ENCODE measurements at places on chromosomes 2 and 18.

- no peak overlapping the region for H3K4me3 ChIP-seq
- DNase-seq, result no peak
- H3K4me1 ChIP-seq, result no peaks in the 10 kb centered on the region
- H3K36me3 ChIP-seq, result no peaks in the 10 kb centered on the region
- H3K27me3 ChIP-seq, result no peaks in the 10 kb centered on the region
- no peak overlapping the region for H3K27ac ChIP-seq
Observed at GRCh38 chr2:161116509-161116908, 43.7 kb upstream of the TANK start.

- no peak overlapping the region for H3K4me3 ChIP-seq
- no peaks in the 10 kb centered on the region for H3K36me3 ChIP-seq
- H3K4me1 ChIP-seq, result no peaks in the 10 kb centered on the region
Observed at GRCh38 chr18:22504251-22505030, 86.7 kb upstream of the CTAGE1 start.

DNA sequence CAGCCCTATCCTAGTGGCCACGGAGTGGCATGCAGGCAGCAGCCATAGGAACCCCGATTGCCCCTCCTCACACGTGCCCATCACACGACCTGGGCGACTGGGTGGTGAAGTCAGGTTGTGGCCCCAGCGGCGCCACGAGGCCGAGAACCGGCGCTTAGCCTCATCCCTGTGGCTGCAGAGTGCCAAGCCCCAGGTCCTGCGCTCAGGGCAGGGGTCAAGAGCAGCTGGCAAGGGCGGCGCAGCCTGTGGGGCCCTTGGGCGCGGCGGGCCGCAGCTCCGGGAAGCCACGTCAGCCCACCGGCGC, 73.3 kb downstream of the RPIA start:
- H3K4me1 ChIP-seq, result peaks cover 14% of the 10 kb centered on the region
- peaks cover 16% of the 10 kb centered on the region for H3K27me3 ChIP-seq
- no peaks in the 10 kb centered on the region for H3K36me3 ChIP-seq
- H3K27ac ChIP-seq, result no peak overlapping the region
- no peak overlapping the region for H3K4me3 ChIP-seq

DNA sequence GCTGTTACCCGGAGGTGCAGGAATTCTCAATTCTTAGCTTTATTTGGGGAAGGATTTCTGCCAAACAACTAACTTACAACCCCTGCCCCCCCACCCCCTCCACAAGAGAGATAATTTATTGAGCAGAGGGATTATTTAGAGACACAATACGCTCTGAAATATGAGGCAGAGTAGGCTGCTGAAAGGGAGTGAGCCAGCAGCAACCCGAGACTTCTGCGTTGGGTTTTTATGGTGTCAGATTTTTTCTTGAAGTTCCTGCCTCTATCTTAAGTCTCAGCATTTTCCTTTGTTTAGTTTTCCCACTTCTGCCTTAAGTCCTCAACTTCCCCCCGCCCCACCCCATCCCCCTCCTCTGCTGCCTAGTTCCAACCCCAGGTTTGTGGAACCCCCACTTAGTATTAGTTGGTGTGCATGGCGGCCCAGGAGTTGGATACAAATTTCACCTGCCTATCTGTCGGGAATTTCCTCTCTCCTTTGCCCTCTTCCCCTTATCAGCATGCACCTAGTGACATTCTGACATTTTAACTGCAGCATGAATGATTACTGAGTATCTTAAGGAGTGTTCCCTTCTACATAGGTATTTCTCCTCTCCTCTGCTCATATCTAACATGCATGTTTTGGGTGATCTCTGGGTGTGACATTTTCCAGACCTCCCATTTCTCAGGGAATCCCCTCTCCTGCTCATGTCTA, 1635.9 kb upstream of the LRRTM1 start:
- H3K4me3 ChIP-seq, result no peak overlapping the region
- no peaks in the 10 kb centered on the region for H3K27me3 ChIP-seq
- H3K27ac ChIP-seq, result no peak overlapping the region
- H3K4me1 ChIP-seq, result no peaks in the 10 kb centered on the region

DNA sequence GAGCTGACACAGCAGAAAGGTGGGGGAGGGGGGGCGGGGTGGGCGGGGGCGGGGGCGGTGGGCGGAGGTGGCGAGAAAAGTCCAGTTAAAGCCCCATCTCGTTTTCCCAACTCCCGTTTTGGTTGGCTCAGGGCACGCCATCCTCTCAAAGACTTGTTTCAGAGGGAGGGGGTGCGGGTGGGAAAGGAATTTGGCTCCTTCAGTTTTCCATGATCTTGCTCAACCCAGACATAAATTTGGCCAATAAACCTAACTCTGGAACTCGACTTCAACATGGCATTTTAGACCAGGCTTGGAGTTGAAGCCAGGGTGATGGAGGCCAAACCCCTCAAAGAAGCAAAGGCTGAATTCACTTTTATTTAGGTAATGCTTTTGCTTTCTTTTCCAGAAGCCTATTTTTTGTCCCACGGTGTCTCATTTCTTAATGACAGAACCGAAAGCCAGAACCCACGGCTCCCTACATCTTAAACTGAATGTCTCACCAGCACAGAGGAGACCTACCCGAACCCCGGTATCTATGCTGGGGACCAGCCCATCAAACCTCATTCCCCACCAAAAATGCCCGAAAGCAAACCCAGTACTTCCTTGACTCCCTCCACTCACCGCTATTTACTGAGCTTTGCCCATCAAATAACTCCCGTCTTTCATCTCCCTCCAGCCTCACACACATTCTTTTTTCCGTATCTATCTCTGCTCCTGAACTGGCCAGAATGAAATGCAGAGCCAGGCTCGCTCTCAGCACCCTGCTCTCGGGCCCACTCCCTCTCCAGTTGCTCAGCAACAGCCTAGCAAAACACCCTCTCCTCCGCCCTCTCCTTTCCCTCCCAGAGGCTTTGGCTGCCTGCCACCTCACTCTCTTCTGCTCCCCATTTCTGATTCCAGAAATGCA, 4.3 kb downstream of the IGFBP5 start:
- H3K27me3 ChIP-seq, result peaks cover 72% of the 10 kb centered on the region
- H3K36me3 ChIP-seq, result no peaks in the 10 kb centered on the region
- no peak overlapping the region for H3K27ac ChIP-seq
- peaks cover 38% of the 10 kb centered on the region for H3K4me1 ChIP-seq
- peak; percentile 28 for DNase-seq
- no peak overlapping the region for H3K4me3 ChIP-seq

GRCh38 chr2:28659127-28659526, 92.5 kb upstream of the PPP1CB start:
- no peak for DNase-seq
- H3K4me3 ChIP-seq, result no peak overlapping the region
- H3K27ac ChIP-seq, result no peak overlapping the region
- peaks cover 13% of the 10 kb centered on the region for H3K4me1 ChIP-seq

DNA sequence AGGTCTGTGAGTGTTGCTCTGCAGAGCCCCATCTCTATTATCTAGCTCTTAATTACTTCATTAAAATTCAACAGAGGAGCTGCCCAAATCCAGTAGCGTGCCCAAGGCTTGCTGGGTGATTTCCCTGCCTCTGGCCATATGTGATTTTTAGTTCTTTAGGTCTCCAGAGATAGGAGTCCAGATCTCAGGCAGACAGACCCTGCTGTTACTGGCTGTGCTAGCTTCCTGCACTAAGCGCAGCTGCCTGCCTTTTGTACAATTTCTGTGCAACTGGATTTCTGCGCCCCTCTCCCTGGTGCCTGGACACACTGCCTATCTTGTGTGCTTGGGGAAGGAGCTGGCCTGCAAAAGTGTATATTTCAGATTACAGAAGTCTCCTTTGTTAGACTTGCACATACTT, 136.5 kb downstream of the TDRD15 start:
- no peaks in the 10 kb centered on the region for H3K27me3 ChIP-seq
- H3K4me3 ChIP-seq, result no peak overlapping the region
- no peak overlapping the region for H3K27ac ChIP-seq
- H3K36me3 ChIP-seq, result no peaks in the 10 kb centered on the region
- H3K4me1 ChIP-seq, result no peaks in the 10 kb centered on the region

- no peaks in the 10 kb centered on the region for H3K4me1 ChIP-seq
- H3K4me3 ChIP-seq, result no peak overlapping the region
- DNase-seq, result no peak
- no peak overlapping the region for H3K27ac ChIP-seq
Observed at GRCh38 chr2:165682546-165682945, 111.5 kb downstream of the GALNT3 start.

DNA sequence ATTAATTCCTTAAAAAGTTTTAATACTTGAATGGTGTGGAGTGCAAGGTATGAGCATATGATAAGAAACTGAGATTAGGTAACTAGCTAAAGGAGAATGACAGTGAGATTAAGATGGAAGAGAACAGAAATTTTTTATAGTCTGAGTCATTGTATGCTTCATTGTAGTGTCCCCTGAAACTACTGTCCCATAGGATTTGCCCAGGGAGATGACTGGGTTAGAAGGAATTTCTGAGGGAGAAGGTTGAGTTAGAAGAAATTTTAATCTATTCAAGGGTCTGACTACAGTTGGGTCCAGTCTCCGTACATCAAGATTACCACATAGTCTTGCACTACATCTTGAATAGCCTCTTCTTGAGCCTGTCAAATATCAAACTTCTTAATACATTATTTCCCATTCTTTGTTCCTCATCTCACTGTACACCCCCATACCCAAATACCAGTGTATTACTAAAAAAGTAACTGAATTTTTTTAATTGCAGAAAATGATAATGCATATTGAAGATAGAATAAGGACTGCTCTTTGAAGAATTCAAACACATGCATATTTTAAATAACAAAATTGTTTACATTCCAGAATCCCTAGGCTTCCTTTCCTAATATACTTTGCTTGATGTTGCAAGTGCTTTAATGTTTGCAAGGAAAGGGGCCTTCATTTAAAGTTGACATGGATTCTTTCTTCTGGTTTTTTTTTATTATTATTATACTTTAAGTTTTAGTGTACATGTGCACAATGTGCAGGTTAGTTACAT, 314.3 kb upstream of the COL3A1 start:
- no peaks in the 10 kb centered on the region for H3K36me3 ChIP-seq
- H3K27ac ChIP-seq, result no peak overlapping the region
- no peaks in the 10 kb centered on the region for H3K27me3 ChIP-seq
- no peak for DNase-seq
- H3K4me1 ChIP-seq, result no peaks in the 10 kb centered on the region

GRCh38 chr2:134717286-134718022, 1.3 kb downstream of the TMEM163 start:
- H3K36me3 ChIP-seq, result no peaks in the 10 kb centered on the region
- H3K27me3 ChIP-seq, result peaks cover 37% of the 10 kb centered on the region
- H3K27ac ChIP-seq, result no peak overlapping the region
- DNase-seq, result no peak

DNA sequence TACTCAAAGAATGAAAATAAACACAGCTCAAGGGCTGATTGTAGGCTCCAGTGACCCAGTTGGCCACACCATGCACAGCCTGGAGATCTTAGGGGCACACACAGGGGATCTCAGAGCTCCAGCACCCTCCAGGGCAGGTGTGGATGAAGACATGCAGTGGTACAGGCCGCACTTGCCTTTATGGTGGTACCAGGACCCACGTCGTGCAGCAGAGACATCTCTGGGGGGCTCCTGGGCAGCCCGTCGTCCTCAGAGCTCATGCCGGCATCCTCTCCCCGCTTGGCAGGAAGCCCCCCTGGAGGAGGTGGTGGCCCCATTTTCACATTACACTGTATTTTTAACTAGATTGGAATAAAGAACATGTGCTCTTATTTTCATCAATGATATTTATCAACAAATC, 101.2 kb upstream of the MGAT4A start:
- H3K4me1 ChIP-seq, result peaks cover 73% of the 10 kb centered on the region
- H3K27me3 ChIP-seq, result no peaks in the 10 kb centered on the region
- no peak overlapping the region for H3K4me3 ChIP-seq
- no peak overlapping the region for H3K27ac ChIP-seq

DNA sequence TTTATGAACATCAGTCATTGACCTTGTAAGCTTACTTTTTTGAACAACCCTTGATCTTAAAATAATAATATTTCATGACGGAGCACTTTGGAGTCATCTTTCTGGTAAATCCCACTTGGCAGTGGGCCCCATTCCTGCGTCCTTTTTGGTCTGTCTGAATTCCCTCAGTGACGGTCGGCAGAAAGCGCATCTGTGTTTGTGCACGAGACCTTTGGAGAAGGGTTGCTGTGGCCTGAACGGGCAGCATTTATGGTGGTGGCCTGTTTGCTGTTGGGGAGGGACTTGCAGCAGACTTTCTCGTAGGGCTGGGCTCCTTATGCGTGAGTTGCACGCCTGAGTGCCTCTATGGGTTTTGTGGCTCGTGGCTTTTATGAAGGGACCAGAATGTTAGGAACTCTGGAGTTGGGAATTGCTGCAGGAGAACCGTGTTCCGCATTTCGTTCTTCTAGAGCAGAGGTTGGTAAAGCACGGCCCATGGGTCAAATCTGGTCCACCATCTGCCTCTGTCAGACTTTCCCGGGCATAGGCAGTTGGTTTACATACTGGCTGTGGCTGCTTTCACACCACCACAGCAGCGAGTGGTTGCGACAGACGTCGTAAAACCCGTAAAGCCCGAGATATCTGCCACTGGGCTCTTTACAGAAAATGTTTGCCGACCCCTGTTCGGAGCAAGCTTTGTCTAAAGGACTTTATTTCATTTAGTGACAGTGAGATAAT, 30.8 kb downstream of the LPIN1 start:
- no peak overlapping the region for H3K27ac ChIP-seq
- H3K4me3 ChIP-seq, result no peak overlapping the region
- no peak for DNase-seq
- peaks cover 41% of the 10 kb centered on the region for H3K4me1 ChIP-seq
- no peaks in the 10 kb centered on the region for H3K27me3 ChIP-seq

DNA sequence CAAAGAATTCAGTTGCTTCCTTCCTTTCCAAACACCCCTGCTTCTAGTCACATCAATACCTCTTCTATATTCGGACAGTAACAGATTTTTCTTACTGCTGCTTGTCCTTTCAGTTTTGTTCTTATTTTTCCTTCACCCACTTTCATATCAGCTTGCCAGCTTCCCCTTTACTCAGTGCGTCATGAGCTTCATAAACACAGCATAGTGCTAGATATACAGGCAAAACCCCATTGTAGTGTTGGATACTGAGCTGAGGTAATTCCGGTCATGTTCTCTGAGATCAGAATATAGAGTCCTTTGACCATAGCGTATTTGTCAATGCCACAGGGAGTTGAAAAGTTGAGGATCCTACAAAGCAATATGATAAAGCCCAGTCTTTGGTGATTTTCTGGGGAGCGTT, 2.4 kb downstream of the FARP2 start:
- H3K36me3 ChIP-seq, result no peaks in the 10 kb centered on the region
- DNase-seq, result no peak
- H3K27me3 ChIP-seq, result no peaks in the 10 kb centered on the region
- H3K4me1 ChIP-seq, result peaks cover 20% of the 10 kb centered on the region

DNA sequence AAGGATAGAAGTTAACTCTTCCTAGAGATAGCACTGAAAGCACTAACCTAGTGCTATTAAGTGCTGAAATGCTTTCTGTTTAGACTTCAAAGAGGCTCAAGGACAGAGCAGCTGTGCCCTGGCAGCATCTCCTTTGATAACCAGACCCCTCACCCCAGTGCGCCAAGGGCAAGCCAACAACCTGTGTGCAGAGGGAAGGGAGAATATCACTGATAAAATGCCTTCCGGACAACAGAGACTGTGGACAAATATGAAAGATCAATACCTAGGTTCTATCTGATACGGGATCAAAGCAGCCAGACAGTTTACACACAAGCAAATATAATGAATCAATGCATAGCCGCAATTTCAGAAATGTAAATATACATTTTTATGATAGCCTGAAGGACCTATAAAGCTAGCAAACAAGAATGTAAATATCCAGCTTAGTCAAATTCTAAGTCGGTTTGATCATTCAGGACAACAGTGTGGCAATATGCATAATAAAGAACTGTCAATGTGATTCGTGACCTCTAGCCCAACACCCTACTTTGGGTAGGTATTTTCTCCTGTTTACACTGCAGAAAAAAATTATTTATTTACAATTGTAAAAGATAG, 91.8 kb upstream of the RFX8 start:
- H3K4me1 ChIP-seq, result peaks cover 30% of the 10 kb centered on the region
- no peak for DNase-seq
- no peaks in the 10 kb centered on the region for H3K36me3 ChIP-seq
- no peaks in the 10 kb centered on the region for H3K27me3 ChIP-seq
- no peak overlapping the region for H3K4me3 ChIP-seq
